ENCODE measurements at places on chromosomes 1 and 21.

DNA sequence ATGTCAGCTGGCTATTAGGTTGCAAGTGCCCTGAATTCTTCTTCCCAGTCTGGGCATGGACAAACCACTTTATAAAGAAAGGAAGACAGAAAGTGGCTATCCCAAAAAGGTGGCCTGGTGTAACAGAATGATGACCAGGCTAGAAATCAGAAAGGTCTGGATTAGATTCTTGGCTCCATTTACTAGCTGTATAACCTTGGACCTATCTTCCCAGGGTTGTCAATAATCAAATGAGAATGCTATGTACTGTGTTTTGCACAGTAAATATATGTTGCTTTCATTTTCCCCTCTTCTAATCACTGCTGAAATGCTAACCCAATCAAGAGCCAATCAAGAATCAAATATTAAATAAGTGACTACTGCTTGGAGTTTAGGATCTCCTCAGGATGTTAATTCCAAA lies 20.4 kb downstream of the RNF19B start:
- DNase-seq = no peak

DNA sequence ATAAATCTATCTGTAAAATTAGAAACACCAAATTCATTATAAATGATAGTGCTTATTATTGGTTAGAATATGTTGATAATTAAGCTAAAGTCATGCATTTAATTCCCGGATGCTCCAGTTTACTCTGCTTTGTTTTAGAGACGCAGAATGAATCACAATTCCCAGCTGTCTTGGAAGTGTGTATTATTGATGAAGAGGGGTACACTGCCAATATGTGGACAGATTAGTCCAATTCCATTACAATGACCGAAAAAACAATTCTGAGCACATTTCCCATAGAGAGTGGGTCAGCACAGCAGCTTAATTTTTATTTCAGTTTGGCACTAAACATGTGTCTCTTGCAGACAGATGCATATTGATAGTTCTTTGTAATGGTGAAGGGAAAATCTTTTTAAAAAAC lies 146.7 kb downstream of the KCNT2 start:
- no peak for DNase-seq

GRCh38 chr1:226424221-226425003 lies 16.5 kb upstream of the PARP1 start:
- DNase-seq = peak; percentile 59

- DNase-seq = no peak
Measured at GRCh38 chr1:236800002-236800620, 5.0 kb downstream of the MTR start.

- DNase-seq = no peak
Measured at GRCh38 chr1:217191441-217191840, 439.4 kb downstream of the GPATCH2 start.

DNA sequence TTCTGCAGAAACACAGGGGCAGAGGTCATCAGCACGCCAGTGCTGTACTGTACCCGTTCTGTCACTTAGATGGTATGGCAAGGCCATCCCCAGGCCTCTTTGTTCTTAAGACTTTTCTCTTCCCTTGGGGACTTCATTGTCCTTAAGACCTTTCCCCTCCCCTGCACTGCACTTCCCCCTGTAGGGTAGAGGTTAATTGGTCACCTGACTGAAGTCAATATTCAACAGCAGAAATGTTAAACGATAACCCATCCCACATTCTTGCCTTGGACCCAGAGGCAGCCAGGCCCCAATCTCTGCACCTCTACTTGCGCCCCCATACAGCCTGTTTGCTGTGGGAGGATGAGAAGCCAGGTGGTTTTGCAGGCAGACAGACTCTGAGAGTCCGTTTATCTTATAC lies 10.2 kb downstream of the PHGDH start:
- DNase-seq = no peak

- peak; percentile 80 for DNase-seq
Measured at GRCh38 chr1:51549016-51549619, 30.1 kb upstream of the EPS15 start.

- no peak for DNase-seq
Measured at GRCh38 chr1:177130451-177130945, 34.0 kb downstream of the ASTN1 start.

Data from dermis blood vessel endothelial cell (primary cell).